ENCODE measurements at places on chromosomes 2 and 18.

DNA sequence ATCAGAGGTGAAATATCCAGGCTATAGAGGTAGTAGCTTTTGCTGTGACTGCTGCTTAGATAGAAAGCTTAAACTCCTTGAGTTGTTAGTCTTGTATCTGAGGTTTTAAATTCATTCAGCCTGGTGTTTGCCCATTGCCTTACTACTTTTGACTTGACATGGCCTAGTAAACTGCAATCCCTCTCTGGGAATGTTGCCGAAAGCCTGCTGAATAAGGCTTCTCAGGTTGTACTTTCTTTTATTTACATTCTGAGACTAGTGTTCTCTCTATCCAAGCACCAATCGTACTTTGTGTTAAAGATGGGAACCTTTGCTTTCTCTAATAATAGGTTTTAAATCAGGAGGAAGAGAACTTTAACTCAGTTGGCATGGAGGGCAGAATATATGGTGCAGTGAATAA, 357.6 kb upstream of the CWC22 start:
- no peak for DNase-seq

GRCh38 chr18:10559553-10560451, 34.0 kb downstream of the NAPG start:
- DNase-seq = no peak

- DNase-seq = no peak
These were observed 395.6 kb upstream of the TRIB2 start for GRCh38 chr2:12320991-12321641.

- DNase-seq = no peak
These were observed 1712.8 kb upstream of the TMEFF2 start for GRCh38 chr2:193907561-193907960.

- DNase-seq = peak; percentile 71
These were observed 60.7 kb downstream of the INPP4A start for GRCh38 chr2:98505311-98505808.

DNA sequence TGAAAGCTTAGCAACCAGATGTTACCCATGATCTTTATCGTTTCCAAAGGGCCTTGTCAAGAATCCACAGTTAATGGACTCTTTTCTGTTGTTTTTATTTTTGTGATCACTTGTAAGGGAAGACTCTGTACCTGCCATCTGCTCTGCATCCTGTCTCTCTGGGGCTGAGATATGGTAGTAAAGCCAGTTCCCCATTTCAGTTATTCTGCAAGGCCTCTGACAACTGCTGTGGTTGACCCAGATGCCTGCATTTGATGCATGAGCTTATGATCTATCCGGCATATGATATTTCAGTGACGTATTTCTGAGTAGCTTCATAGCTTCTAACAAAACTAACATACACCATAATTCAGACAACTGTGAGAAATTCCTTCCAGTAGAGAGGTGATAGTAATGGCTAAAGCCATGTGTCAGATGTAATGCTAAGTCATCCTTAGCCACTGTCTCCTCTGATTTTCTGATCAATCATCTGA, 105.1 kb downstream of the TPO start:
- DNase-seq = no peak

DNA sequence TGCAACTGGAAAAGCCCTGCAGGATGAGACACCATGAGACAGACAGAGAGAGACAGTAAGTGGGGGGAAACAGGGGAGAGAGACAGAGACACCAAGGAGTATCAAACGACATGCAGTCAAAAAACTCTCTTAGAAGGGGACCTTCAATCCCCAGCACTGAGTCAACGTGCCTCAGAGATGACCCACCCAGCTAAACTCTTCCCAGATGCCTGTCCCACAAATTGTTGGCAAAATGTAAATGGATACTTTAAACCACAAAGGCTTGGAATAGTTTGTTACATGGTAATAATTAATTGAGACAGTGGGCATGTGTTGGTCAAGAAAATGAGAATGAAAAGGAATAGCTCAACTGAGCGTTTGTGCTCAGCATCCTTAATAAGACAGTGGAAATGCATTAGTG, 98.3 kb downstream of the GRB14 start:
- no peak for DNase-seq

DNA sequence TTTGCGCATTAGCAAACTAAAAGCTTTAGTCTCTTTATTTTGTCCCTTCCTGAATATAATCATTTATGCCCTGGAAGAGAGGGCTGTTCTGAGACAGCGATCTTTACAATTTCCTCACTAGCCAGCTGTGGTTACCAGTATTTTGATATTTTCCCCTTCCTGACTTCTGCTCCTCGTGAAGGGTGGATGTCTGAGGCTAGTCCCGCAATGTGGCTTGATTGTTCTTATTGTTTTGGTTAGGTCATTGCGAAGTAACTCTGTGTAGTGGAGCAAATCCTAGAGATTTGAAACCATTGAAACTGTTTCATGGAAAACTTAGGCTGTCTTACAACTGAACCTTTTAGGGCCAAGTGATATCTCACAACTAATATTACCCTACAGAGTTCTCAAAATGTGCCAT, 2.4 kb downstream of the MRPL33 start:
- DNase-seq = no peak

- DNase-seq = no peak
These were observed 278.5 kb downstream of the AFF3 start for GRCh38 chr2:99863903-99864270.

- no peak for DNase-seq
These were observed 207.1 kb upstream of the SLC8A1 start for GRCh38 chr2:40658941-40659340.

- no peak for DNase-seq
These were observed at the start of gene SP9 for GRCh38 chr2:174334781-174335251. SP9 (plus strand) TSS chr2:174334954; CDS start chr2:174335093, 139 bp downstream.

- peak; percentile 52 for DNase-seq
These were observed 22.4 kb upstream of the RMP24 start for GRCh38 chr18:35949903-35950627.

DNA sequence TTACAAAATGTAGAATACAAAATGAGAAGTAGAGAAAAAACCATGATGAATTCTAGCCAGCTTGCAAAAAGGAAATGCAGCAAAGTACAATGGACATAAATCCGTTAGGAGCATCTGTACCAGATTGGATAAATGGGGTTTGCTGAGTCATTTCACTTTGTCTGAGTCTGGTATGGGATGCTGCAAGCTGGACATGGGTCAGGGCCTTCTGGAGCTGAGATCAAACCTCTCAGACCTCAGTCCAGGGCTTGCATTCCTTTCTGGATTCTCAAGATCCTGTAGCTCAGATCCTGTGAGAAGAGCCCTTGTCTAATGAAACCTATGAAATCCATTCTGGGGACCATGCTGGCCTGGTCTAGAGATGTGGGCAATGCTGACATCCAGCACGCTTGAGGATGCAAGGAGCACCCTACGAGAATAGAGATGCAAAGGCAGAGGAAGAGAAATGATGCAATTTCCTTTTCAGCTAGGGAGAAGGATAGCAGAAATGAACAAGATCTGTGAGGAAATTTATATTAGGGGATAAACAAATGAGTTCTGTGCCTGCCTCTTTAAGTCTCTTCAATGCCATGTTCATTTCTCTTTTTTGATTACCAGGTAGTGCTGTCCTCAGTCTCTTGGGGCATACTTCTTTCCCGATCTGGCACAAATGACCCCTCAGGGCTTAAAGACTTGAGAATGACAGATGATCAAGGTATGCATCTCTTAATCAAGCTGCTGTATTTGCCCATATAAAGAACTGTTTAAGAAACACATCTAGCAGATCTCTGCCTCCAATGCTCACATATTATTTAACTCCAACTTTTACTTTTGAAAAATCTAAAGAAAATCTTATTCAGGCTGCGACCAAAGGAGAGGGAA, 230.4 kb downstream of the MEIS1 start:
- no peak for DNase-seq

- no peak for DNase-seq
These were observed 60.6 kb upstream of the DARS1 start for GRCh38 chr2:136045835-136046570.

- no peak for DNase-seq
These were observed 9.0 kb downstream of the CUL3 start for GRCh38 chr2:224576088-224576715.

DNA sequence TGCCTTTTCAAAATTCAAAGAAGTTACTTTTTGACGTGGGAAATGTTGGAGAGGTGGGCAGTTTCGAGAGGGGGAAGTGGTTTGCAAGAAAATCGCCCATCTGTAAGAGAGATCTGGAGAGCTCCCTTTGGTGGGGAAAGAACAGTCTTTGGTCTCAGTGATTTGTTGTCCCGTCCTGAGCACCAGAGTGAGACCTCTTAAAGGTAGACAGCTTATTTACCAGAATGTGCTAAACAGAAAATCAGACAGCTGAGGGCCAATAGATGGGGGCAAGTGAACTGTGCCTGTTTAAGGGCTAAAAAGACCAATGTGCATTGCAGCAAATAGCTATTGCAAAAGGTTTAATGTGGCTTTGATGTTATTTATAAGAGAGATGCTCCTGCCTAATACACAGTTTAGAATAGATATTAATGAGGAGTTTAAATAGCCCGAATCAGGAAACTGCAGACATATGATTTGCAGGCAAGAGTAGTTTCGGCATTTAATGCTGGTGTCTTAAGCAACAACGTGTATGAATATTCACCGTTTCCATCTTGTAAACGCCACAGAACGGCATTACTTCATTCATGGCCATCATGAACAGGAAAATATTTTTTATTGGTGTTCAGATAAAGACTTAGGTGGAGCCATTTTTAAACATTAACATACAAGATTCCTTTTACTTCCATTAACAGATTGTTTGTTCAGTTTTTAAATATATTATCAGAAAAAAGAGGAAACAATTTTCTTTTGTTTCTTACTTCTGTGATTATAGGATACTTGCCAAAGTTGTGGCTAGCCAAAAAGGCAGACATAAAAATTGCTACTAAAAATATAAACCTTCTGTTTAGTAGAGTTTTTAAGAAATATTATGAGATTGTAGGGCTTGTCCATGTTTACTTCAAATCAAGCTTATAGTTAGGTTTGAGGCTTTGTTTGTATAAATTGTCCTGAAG, 29.6 kb downstream of the ARHGAP15 start:
- DNase-seq = no peak

- DNase-seq = no peak
These were observed 79.0 kb upstream of the CTDP1 start for GRCh38 chr18:79600596-79600995.

DNA sequence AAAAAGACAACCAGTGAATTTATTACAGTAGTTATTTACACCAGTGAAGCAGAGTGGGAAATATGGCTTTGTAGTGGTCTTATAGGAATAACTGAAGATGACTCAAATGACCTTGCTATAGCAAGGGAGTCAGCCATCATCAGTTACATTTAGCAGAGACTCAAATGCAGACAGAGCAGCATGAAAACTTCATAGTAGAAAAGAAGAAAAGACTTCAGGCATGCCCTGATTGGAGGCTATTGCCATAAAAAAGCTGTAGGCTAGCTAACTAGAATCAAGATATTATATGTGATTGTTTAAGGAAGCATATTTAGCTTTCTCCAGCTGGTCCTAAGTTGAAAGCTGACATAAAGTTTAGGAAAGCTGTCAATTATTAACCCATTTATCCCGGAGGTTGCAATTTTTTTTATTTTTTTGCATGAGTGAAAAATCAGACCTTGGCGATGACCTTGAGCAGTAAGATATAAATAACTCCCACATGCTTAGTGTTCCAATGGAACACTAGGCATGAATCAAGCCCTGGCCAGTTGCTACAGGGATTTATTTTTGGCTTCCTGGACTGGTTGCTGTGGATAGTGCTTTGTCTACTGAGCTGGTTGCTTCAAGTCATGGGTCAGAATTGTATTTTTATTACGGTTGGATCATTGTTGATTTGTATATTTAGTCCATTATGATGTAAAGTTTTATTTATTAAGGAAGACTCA, 675.6 kb upstream of the VRK2 start:
- no peak for DNase-seq

GRCh38 chr2:58553937-58554336, 312.8 kb upstream of the FANCL start:
- DNase-seq = no peak

GRCh38 chr2:224802407-224802806, 86.2 kb upstream of the CCDC195 start:
- no peak for DNase-seq

- DNase-seq = peak; percentile 87
These were observed 106.3 kb upstream of the CD302 start for GRCh38 chr2:159904127-159904958.

DNA sequence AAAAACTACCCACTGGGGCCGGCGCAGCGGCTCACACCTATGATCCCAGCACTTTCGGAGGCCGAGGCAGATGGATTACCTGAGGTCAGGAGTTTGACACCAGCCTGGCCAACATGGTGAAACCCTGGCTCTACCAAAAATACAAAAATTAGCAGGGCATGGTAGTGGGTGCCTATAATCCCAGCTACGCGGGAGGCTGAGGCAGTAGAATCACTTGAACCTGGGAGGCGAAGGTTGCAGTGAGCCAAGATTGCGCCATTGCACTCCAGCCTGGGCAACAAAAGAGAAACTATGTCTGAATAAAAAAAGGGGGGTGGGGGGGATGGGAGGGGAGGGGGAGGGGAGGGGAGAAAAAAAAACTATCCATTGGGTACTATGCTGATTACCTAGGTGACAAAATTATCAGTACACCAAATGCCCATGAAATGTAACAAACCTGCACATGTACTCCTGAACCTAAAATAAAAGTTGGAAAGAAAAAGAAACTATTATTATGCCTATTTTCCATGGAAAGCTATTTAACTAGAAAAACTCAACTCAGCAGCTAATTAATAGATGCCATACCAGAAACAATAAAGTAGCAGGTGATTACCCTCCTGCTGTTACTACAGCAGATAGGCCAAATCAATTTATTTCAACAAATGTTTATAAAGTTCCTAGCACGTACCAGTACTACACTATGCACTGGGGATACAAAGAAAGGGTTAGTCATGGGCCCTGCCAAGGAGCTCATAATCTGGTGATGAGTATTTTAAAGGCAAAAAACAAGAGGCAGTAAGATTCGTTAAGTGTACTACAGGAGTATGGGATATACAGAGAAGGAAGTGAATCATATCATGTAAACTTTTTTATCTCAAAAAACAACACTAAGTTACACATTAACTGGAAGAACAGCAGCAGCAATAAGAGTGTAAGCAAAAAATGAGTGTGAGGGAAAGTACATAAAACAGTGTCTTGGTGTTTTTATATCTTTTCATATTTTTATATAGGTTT, 112.8 kb upstream of the SLC39A10 start:
- DNase-seq = no peak

- no peak for DNase-seq
These were observed 60.1 kb downstream of the KCNF1 start for GRCh38 chr2:10971888-10972260.

DNA sequence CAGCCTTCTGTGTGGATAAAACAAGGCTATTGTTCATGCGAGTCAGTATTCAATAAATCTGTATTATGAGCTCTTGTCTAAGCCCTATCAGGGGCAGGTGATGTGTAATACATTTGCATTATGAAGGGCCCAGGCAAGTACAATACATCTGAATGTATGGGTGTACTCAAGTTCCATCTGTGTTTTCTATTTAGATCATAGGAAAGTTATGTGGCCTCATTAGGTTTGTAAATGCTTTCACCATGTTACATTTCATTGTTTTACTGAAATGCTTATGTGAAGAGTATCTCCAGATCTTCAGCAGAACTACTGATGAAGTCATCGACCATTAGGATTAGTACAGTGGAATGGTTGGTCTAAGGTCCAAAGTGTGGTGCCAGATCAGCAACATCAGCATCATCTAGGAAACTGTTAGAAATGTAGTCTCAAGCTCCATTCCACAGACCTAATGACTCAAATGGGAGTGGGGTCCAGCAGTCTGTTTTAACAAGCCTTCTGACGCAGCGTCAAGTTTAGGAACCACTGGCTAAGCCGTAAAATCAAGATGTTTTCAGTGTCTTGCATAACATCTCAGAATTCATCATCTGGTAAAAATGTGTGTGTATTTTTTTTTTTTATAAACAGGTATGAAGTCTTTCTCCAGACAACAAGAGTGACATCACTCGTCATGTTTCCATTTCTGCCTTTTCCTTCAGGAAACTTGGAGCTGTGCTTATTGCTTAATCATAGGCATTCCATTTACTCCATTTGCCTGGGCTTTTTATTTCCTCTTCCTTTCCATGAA, 80.5 kb downstream of the LYPD6 start:
- no peak for DNase-seq
